ENCODE measurements at places on chromosomes 3 and 15.

DNA sequence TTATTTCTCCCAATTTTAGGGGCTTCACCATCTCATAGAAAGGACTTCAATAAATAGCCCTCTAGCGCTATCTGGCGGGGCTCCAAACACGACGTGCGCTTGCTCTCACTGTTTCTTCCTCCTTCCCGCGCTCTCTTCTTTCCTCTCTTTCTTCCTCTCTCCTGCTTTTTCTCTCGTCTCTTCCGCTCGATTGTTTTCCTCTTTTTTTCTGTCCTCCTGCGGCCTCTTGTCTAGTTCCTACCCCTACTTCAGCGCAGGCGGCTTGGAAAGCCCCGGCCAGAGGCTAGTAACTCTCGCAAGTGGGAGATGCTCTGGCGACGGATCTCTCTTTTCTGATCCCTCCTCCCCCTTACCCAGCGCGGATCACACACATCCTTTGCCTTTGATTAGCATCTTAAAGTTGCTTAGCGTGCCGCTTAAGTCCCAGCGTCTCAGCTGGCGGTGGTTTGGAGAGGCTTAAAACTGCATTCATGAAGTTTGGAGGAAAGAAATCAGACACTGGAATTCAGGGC, 6.2 kb upstream of the MEIS2 start:
- DNase-seq: no peak

GRCh38 chr3:37287776-37288175, 113.4 kb upstream of the LRRFIP2 start:
- no peak for DNase-seq

- DNase-seq: no peak
Observed at GRCh38 chr3:56321383-56321782, 146.9 kb downstream of the ERC2 start.

GRCh38 chr15:44735482-44736180, 697 bp upstream of the TRIM69 start:
- no peak for DNase-seq

DNA sequence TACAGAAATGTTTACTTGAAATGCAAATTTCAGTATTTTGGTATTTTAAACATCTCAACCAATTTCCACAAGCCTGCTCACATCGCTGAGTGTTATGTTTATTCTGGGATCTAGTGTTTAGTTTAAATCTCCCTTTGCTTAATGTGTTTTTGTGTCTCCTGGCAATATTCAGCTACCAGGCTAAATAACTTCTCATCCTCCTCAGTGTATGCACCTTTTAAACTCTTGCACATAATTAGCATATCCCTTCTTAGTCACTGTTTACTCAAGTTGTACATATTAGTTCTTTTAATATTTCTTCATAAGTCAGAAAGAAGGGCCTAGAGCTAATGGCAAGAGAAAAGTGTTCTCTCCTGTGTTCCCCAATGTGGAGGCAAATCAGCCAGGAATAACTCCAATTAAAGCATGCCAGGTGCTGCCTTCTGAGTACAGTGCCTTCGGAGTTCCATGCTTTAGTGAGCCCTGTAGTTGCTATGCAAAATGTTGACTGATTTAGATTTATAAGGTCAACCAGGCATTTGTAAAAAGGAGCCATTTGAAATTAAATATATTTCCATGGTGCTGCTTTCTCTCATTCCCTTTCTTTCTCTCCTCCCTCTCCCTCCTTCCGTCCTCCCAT, 234.3 kb downstream of the GAP43 start:
- DNase-seq: no peak

GRCh38 chr3:149936812-149937230, 33.9 kb downstream of the PFN2 start:
- DNase-seq: peak; percentile 11

DNA sequence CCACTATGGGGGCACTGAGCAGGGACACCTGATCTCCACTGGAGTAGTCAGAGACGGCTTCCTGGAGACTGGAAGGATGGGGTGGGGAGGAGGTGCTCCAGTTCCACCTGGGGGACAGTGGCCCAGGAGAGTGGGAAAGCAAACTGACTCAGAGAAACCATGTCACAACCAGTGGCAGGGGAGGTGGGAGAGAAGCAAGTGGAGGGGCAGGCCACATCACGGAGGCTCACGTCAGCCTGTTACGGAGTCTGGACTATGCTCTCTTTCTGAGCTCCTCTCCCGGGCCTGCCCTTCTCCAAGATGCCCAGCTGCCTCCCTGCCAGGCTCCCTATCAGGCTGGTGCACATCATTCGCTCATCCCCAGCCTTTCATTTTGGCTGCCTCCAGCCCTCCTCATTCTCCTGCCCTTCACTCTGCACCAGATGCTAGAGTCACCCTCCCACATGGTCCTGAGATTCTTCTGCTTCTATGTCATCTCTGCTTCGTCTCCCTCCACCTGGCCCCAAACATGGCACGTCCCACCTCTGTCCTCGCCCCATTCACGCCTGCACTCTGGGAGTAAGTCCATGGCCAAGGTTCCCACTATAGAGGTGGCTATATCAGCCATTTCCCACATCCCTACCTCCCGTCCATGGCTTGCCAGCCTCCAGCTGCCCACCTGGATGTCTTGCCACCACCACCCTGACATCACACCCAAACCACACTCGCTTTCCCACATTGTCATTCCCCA, 100.3 kb downstream of the ADCY5 start:
- DNase-seq: no peak

- DNase-seq: no peak
Observed at GRCh38 chr3:187808527-187808895, 63.2 kb upstream of the BCL6 start.

DNA sequence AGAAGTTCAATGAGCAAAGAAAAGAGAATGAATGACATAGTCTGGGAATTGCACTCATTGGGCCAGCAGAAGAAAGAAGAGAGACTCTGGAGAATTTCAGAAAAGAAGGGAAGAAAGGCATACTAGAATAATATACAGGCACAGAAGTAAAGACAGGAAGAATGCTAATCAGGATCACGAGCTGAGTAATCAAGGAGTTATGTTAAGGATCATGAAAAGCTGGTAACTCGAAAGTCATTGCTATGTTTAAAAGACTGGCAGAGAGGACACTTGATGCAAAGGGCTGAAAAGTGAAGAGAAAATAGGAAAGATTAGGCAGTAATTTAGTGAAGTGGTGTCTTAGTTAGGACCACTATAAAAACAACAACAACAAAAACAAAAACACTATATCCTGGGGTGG, 284.1 kb downstream of the ZBBX start:
- DNase-seq: no peak

DNA sequence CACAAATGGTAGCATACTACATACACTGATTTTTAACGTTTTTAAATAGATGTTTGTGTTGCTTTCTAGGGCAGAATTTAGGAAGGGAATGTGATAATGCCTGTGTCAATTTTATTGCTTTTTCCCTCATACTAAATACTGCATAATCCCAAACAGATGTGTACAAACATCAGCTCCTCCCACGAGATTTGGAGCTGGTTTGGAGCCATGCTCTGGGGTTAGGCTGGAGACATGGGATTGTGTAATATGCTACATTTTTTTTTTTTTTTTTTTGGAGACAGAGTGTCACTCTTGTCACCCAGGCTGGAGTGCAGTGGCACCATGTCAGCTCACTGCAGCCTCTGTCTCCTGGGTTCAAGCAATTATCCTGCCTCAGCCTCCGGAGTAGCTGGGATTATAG, 80.1 kb downstream of the EBLN2 start:
- no peak for DNase-seq

- no peak for DNase-seq
Observed at GRCh38 chr3:184740509-184741258, 28.8 kb upstream of the MAGEF1 start.

- DNase-seq: no peak
Observed at GRCh38 chr15:99651023-99651807, 82.0 kb downstream of the LYSMD4 start.

DNA sequence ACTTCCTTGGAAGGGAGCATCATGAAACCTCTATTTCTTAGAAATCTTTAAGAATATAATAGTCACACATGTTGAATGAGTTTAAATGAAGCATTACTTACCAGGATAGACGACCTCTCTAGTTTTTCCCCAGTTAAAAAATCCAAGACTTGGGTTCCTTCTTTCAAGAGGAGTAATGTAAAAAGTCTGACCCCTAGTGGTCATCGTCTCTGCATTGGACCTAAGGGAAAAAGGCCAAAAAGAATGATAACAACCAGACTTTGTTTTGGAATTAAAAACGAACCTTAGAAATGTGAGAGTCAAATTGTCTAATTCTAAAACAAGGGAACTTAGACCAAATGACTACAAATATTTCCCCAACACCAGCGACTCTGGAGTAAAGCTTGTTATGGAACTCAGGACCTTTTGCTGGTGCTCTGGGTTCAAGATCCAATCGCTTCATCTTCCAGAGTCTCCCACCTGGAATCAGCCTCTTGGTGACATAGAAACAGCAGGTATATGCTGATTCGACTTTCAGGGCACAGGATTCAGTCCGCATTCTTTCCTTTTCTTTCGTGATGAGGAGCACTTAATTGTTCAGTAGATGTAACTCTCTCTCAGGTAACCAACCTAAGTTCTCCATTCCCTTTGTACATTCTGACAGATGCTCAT, 214.8 kb upstream of the TPRG1 start:
- peak; percentile 31 for DNase-seq

DNA sequence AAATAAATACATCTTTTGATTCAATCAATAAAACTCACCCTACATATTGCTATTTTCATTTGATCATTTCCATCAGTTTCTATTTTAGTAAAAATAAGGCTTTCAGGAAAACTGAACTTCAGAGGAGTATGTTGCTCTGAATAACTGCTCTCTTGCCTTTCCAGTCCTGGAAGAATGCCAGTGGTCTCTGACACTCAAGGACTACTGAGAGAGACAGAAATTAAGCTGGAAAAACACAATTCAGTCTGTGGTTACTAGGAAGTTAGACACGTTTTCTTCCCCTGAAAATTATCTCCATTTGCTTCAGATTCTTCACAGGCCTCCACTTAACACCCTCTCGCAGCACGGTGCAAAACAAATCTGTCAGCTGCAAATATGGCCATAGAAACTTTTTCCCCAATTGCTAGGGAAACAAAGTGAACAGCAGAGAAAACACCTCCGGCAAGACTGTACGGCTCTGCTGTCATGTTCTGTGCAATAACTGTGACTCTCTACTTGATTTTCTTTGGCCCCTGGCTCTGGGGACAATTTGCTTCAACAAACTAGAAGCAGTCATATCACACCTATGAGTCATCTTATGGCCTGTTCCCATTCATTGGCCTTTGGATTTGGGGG, 353.0 kb downstream of the MAGI1 start:
- DNase-seq: no peak

GRCh38 chr3:171566803-171567422, 106.7 kb upstream of the TNIK start:
- peak; percentile 25 for DNase-seq

DNA sequence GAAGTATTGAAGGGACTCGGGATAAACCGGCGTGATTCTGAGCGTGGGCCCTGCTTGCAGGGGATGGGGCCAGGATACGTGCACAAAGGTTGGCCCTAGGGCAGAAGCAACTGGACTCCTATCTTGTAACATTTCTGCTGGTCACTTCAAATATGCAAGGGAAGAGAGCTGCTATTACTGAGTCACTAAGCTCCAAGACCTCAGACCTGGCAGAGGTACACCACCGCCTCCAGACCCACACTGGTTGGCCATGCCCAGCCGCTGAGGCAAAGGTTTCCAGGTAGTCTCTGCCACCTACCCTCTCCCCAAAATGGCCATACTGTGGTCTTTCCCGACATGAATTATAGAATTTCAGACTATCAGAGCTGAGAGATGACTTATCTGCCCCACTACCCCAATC, 13.4 kb upstream of the STRA6 start:
- no peak for DNase-seq

GRCh38 chr3:42680271-42680670, 5.1 kb upstream of the KLHL40 start:
- no peak for DNase-seq

GRCh38 chr15:77024273-77025082, 29.6 kb downstream of the PSTPIP1 start:
- peak; percentile 14 for DNase-seq

DNA sequence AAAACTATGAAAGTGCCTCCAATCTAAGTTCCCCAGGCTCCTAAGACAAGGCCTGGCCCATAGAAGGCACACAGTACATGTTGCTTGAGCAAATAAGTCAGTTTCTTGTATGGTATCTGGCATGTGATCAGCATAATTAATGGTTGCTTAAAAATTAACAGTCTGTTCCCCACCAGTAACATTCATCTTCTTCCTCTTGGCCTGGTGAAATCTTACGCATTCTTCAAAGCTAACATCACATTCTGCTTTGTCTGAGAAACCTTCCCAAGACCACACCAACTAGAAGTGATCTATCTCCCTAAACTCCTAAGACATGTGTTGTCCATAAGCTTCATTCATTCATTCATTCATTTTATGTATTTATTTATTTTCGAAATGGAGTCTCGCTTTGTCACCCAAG, 48.1 kb downstream of the LIPC start:
- DNase-seq: no peak
